ENCODE measurements at places on chromosomes 12 and 14. TPM values are rescaled to one million over a fixed set of nuclear protein-coding genes. Genes with fewer than 3 reads are reported as not detected.

Gene CDKN3
- 0.42 TPM for total RNA-seq

DNA sequence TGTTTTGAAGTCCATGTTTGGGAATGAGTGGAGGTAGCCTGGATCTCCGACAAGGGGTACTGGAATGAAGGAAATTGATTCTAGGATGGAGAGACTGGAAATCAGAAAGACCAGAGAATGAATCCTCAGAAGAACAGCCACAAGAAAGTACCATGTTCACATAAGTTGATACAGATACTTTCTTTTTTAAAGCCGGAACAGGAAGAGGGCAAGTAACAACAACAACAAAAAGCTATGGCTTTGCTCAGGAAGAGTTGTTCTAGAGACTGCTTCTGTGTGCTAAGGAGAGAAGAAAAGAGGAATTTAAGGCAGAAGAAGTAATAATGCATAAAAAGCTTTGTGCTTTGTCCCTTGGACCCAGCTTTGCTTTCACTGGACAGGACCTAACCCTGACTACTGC lies 6.2 kb downstream of the TC2N start:
- no peak overlapping the region for H3K27ac ChIP-seq
- no peaks in the 10 kb centered on the region for H3K27me3 ChIP-seq
- H3K4me1 ChIP-seq = peaks cover 22% of the 10 kb centered on the region
- no peak for DNase-seq
- H3K4me3 ChIP-seq = no peak overlapping the region
- no peaks in the 10 kb centered on the region for H3K36me3 ChIP-seq

Gene SSPN
- total RNA-seq = 19.6 TPM

GRCh38 chr12:71426300-71427047 lies 13.1 kb upstream of the LGR5 start:
- no peak overlapping the region for H3K27ac ChIP-seq
- no peak for DNase-seq
- no peaks in the 10 kb centered on the region for H3K4me1 ChIP-seq
- H3K27me3 ChIP-seq = peaks cover 4% of the 10 kb centered on the region
- no peak overlapping the region for H3K4me3 ChIP-seq
- H3K36me3 ChIP-seq = no peaks in the 10 kb centered on the region

Gene OR4K14
- not detected for total RNA-seq

GRCh38 chr12:121095544-121096198 lies 37.0 kb upstream of the P2RX7 start:
- H3K4me1 ChIP-seq = peaks cover 15% of the 10 kb centered on the region
- H3K27ac ChIP-seq = no peak overlapping the region
- no peaks in the 10 kb centered on the region for H3K36me3 ChIP-seq
- peaks cover 5% of the 10 kb centered on the region for H3K27me3 ChIP-seq

DNA sequence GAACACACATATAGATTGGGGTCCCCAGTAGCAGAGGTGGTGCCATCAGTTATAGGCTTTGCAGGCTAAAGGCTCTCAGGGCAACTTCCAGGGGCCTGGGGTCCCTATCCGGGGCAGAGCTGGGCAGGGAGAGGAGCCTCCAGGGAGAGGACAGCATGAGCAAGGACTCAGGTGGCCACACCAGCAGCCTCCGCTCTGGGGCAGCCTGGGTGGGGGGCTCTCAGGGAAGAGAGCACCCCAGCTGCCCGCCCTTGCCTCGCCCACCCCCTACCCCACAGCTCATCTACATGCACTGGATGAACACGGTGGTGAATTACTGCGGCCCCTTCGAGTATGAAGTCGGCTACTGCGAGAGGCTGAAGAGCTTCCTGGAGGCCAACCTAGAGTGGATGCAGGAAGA lies 14.0 kb downstream of the PLBD2 start:
- H3K36me3 ChIP-seq = peaks cover 11% of the 10 kb centered on the region
- H3K4me1 ChIP-seq = no peaks in the 10 kb centered on the region
- no peaks in the 10 kb centered on the region for H3K27me3 ChIP-seq
- DNase-seq = no peak
- H3K4me3 ChIP-seq = no peak overlapping the region
- no peak overlapping the region for H3K27ac ChIP-seq

DNA sequence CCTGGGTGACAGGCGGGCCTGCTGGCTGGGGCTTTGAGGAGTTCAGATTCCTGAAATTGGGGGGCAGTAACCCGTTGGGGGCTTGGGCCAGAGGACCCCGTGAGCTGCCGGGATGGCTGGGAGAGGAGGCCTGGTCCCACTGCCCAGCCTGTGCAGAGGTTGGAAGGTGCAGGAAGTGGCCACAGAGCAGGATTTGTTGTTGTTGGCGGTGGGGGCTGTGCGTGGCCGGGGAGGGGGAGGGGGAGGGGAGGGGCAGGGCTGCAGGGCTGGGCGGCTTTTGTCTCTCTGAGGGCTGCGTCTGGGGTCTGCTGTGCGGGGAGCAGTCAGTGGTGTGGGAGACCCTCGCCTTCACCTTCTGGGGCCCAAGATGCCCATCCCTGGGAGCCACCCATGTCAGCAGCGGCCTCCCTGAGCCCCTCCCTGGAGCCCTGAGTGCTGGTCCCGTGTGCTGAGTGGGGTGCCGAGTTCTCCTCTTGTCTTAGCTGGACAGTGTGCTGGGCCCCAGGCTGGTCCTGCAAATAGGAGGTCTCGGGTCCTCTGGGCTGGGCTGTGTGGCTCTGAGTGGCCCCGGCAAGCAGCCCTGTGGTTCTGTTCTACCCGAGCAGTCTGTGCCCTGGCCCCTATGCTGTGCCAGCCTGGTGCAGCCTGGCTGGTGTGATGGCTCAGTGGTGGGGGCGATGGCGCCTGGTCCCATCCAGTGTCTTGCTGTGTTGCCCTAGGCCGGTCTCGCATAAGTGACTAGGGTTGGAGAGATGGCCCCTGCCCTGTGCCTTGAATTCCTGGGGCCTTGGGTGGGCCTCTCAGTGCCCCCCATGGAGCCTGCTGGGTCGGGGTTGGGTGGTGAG lies 10.3 kb downstream of the KIF26A start:
- peaks cover 8% of the 10 kb centered on the region for H3K27me3 ChIP-seq
- H3K4me1 ChIP-seq = no peaks in the 10 kb centered on the region
- no peak for DNase-seq

Data from B cell (primary cell).